ENCODE measurements at places on chromosomes 12 and 14.

- DNase-seq = no peak
These were observed 1035.9 kb downstream of the TRHDE start for GRCh38 chr12:73308079-73308478.

DNA sequence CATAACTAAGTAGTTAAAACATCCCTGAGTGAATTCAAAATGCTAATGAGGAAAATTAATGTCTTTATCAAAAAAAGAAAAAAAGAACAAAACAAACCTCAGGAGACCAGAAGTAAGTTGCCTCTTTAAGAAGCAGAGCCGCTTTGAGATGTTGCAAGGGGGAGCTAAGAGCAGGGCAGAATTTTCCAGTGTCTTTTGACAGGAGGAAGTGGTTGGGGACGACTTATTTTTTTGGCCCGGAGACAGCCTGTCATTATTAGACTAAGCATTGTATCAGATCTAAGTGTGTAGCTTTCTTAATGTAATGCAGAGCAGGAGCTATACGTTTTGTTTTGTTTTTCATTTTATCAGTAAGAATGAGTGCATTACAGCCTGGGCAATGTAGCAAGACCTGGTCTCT is 206.6 kb downstream of the CACNA1C start:
- DNase-seq = no peak

DNA sequence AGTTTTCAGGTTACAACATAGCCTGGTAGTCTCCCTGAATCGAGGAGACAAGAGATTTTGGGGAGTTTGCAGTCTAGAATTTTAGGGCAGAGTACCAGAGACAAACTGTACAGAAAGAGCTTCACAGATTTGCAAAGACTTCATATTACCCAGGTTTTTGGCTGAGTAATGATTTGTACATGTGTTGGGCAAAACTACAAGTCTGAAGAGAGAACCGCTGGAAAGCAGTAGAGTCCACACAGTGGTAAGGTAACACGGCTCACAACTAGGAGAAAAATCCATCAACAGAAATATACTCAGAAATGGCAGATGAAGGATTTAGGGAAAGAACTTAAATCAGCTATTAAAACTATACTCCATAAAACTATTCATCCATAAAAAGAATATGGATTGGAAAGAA is 25.7 kb downstream of the FBXO33 start:
- DNase-seq = no peak

- DNase-seq = peak; percentile 69
These were observed 18.3 kb upstream of the NR4A1 start for GRCh38 chr12:52032804-52033445.

Measured in bone marrow (tissue), 2 donors.